RWPE2 (cell line): ENCODE measurements at places on chromosomes 2 and 18.
A peak's percentile ranks its signal among the peaks of the same experiment; 100 is the strongest.

GRCh38 chr2:209942936-209943605 lies 59.4 kb upstream of the RPE start:
- no peak for DNase-seq

DNA sequence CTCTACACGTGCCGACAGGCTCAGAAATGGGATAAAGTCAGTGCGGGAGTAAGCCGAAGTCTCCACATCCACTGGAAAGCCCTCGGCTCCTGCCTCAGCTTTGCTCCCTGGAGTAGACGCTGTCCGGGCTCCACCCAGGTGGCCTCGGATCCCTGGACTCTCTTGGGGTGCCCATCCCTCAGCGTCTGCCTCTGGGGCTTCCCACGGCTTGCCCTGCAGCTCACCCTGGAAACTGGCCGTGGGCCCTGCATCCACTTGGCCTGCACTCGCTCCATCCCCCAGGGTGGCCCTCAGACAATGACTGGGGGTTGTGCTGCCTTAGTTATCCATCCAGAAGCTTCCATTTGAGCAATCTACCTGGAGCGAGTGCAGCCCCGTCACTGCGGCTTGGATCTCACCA lies 36.2 kb upstream of the TAF1B start:
- DNase-seq = peak; percentile 51

DNA sequence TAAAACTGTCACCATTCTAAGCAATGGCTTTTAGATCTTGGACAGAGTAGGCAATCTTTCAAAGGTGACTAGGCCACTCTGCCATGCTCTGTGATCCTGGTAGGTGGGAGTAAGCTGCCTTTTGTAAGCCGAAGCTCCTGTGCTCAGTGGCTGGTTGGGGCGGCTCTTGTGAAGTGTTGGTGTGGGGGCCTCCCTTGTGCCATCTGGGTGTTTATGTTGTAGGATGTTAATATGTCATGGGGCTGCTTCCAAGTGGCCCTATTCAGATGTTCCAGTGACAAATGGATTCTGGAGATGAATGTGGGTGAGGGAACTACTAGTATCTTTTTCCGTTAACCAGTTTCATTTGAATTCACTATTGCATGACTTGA lies 116.8 kb upstream of the SPRED2 start:
- DNase-seq = no peak

GRCh38 chr2:41737888-41738287 lies 309.9 kb upstream of the PKDCC start:
- DNase-seq = no peak

DNA sequence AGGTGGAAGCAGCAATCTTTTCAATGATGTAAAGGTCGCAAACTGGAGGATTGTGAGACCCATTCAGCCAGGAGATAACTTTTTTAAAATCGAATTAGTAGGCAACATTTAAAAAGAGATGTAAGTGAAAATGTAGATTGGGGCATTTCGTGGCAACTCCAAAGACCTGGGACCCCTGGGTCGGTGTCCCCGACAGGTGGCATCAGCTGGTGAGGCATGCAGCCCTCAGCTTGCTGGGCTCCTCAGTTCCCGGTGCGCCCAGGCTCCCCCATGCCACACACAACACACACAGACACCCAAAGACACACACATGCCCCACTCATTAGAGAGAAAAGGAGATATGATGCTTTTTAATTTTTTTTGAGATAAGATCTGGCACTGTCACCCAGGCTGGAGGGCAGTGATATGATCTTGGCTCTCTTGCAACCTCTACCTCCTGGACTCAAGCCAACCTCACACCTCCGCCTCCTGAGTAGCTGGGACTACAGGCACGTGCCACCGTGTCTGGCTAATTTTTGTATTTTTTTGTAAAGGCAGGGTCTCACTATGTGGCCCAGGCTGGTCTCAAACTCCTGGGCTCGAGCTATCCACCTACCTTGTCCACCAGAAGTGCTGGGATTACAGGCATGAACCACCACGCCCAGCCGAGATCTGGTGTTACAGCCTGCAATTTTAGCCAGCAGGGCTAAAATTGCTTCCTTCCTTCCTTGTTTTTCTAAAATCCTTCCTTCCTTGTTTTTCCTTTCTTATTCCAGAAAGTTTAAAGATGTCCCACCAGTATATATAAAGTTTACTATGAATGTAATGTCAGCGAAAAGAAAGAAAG lies 122.6 kb upstream of the EPAS1 start:
- no peak for DNase-seq

DNA sequence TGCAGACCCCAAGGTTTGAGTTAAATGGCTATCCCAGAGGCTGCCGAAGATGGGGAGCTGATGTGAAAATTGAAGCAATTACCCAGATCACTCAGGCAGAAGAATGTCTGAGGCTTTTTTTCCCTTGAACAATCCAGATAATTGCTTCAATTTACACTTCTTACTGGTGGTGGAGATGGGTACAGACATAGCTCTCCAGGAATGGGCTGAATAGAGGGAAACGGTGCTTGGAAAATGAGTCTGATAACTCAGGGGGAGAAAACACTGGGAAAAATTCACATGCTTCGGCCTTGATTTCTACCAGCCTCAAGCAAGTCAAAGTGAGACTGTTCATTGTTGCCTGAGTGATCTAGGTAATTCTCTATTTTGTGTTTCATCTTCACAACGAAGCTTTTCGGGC lies 9.5 kb upstream of the KIF5C start:
- no peak for DNase-seq

GRCh38 chr2:95359031-95359430 lies 43.5 kb upstream of the FAHD2A start:
- DNase-seq = no peak

DNA sequence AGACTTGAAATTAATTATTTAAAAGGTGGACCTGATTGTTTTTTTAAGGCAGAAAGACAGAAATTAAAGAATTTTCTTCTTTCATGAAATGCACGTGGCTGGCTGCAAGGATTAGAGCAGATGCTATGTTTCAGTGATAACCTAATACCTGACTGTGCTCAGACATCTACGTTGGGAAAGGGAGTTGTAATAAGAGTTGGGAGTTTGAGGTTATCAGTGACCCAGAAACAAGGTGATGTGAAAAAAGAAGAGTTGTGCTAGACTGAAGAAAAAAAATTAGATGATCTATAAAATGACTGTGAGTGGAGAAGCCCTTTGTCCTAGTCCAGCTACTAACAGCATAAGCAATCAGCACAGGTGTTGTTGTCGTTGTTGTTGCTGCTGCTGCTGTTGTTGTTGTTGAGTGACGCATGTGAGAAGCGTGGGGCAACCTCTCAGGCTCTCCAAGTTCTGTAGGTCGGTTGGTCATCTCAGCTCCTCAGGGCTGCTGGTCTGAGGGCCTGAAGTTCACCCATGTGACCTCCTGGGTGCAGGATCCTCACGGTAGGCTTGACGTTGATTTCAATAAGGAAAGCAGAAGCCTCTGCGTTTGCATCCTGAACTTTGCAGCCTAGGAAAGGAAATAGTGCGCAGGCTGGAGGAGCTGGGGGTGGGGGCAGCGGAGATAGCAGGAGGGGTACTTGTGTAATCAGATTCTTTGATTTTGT lies 7.6 kb downstream of the POU3F3 start:
- no peak for DNase-seq

DNA sequence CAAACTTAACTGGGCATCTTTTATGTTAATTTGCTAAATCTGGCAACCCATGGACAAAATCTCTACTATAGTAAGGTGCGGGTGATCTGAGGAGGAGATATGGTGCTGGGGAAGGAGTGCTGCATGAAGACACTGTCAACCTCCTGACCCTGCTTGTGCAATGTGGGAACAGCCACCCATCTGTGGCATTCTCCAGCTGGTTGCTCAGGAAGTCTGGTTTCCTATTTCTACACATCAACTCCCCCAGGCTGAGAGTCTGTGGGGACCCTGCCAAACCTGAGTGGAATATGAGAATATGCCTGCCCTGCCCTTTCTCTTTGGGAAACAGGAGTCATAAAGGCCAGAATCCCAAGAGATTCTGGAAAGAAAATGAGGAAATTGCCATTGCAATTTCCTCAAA lies 60.1 kb upstream of the PAX3 start:
- DNase-seq = no peak

DNA sequence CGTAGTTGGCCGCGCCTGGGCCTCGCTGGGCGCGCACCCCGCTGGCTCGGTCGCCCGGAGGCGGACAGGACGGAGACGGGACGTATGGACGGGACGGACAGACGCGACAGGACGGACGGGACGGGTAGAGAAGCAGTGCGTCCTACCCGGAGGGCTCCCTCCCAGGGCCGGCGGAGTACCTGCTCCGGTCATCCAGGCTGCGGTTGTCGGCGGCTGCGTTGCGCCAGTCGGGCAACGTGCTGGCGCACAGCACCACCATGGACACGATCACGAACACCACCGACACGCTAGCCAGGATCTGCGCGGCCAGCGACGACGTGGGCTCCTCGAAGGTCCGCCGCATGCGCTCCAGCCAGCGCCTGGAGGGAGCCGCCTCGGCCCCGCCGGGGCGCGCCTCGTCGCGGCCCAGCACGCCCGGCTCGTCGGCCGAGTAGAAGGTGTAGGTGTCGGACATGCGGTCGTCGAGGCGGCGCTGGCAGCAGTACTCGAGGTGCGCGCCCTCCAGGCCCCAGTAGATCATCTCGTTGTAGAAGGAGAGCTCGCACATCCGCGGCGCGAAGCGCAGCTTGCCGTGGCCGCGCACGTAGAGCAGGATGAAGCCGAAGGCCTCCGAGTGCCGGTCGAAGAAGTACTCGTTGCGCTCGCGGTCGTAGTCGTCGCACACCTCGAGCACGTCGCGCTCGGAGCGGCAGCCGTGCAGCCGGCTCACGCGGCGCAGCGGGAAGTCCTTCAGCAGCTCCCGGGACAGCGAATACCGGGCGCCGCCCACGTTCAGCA lies 903 bp downstream of the KCNG3 start:
- peak; percentile 56 for DNase-seq

GRCh38 chr2:131034122-131035051 lies 58.9 kb downstream of the FAM168B start:
- no peak for DNase-seq

DNA sequence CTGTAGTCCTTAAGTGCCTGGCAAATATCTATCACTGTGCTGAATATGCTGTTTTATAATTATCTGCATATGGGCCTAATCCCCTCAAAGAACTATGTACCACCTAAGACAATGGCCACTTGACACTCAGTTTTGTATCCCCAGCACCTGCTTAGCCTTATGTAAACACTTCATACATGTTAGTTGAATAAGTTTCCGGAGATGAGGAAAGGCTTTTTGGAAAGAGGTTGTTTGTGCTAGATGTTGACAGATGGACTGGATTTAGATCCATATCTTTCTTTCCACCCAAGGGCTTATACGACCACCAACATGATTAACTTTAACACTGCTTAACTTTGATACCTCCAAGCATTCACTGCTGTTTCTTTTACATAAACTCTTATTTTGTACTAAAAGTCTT lies 63.3 kb downstream of the FAM228A start:
- no peak for DNase-seq

DNA sequence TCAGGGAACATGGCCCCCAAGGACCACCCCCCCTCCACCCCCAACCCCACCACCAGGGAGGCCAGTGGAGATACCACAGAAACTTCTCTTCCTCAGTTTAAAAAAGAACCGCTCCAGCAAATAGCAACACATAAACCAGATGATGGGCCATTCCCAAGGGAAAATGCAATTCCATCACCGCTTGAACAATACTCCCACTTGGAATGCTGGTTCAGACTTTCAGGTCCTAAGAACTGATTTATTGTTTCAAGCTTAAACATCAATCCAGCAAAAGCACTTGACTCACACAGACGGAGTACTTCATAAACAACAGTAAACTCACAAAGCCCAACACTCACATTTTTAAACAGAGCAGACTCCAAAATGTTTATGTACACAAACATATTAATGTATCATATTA lies 6.9 kb downstream of the HDAC4 start:
- DNase-seq = no peak

- no peak for DNase-seq
Observed at GRCh38 chr2:144015036-144015435, 504.9 kb downstream of the ZEB2 start.

GRCh38 chr2:239261796-239262483 lies 138.9 kb downstream of the HDAC4 start:
- DNase-seq = no peak

GRCh38 chr2:157470321-157470720 lies 26.4 kb upstream of the CYTIP start:
- no peak for DNase-seq

GRCh38 chr18:57737400-57738060 lies 65.6 kb downstream of the ATP8B1 start:
- peak; percentile 67 for DNase-seq

- no peak for DNase-seq
Observed at GRCh38 chr2:214180071-214180470, 230.8 kb upstream of the VWC2L start.

- DNase-seq = no peak
Observed at GRCh38 chr18:33507019-33507418, 66.5 kb upstream of the CCDC178 start.

DNA sequence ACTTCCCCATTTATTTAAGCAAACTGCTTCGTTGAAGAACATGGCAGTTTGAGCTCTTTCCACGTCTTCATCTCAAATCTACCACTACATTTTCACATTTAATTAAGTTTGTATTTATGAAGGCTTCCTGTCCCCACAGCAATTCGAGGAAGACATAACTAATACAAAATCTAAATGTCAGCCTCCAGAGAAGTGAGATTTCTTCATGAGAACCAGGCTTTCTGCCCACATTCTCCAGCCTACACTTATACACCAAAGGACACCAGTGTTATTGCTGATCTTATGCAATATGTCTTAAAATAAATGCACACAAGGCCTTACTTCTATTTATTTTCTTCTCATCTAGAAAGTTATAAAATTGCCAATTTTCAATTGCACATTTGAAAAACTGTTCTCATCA lies 1209.3 kb upstream of the FAM98A start:
- DNase-seq = no peak

GRCh38 chr18:59985289-59985688 lies 85.5 kb downstream of the PMAIP1 start:
- no peak for DNase-seq

GRCh38 chr2:23306401-23306800 lies 78.6 kb upstream of the KLHL29 start:
- DNase-seq = no peak

DNA sequence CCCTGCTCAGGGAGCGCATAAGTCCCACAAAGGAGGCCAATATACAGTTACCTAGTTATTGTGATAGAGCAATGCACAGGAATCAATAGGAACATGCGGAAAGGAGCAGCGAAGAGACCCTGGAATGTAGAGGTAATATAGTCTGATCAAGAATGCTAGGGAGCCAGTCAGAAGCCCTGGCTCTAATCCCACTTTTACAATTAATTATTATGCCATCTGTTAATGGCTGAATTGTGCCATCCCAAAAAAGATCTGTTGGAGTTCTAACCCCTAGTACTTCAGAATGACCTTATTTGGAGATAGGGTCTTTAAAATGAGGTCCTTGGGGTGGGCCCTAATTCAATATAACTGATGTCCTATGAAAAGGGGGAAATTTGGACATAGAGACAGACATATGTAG lies 7.7 kb upstream of the SPATS2L start:
- DNase-seq = no peak

- DNase-seq = no peak
Observed at GRCh38 chr2:1222056-1222455, 191.2 kb upstream of the TPO start.

DNA sequence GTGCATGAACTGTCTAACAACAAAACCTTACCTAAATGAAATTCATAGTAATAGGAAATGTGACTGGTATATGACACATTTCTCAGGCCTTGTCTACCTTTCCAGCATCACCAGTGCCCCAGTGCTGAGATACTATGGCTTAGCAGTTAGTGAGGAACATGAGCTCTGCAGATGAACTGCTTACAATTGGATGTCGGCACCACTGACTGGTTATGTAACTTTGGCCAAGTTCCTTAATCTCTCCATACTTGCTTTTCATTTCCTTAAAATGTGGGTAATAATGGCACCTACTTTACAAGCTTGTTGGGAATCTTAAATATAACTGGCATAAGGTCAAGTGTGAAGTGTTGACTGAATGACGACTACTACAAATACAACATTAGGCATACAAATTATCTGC lies 136.3 kb downstream of the OLA1 start:
- no peak for DNase-seq
